Stimulated activated CD8-positive, alpha-beta memory T cell treated with anti-CD3 and anti-CD28 coated beads, Interleukin-12 subunit alpha, Interleukin-12 subunit beta, amount 100 ng/mL, for 1 hour (primary cell): ENCODE measurements at places on chromosomes 5 and 9.

GRCh38 chr5:90020575-90021538 lies 388.7 kb downstream of the CETN3 start:
- no peak for DNase-seq

GRCh38 chr5:143428155-143428554 lies 24.7 kb upstream of the NR3C1 start:
- DNase-seq: no peak

DNA sequence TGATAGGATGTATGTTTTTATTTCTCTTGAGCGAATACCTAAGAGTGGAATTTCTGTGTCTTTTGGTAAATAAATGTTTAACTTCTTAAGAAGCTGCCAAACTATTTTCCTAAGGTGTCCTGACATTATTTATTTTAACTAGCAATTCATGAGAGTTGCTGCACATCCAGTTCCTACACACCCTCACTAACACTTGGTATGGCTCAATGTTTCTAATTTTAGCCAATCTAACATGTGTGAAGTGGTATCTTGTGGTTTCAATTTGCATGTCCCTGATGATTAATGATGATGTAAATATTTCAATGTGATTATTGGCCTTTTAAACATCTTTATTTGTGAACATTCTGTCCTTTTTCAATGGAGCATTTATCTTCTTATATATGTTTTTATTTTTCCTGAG lies 2095.5 kb upstream of the C9orf72 start:
- DNase-seq: no peak

- no peak for DNase-seq
These were observed 10.3 kb downstream of the SLC28A3 start for GRCh38 chr9:84330246-84330645.

GRCh38 chr5:74044936-74045335 lies 418.9 kb downstream of the ARHGEF28 start:
- no peak for DNase-seq

GRCh38 chr9:133205996-133206931 lies 2.8 kb downstream of the OBP2B start:
- no peak for DNase-seq

DNA sequence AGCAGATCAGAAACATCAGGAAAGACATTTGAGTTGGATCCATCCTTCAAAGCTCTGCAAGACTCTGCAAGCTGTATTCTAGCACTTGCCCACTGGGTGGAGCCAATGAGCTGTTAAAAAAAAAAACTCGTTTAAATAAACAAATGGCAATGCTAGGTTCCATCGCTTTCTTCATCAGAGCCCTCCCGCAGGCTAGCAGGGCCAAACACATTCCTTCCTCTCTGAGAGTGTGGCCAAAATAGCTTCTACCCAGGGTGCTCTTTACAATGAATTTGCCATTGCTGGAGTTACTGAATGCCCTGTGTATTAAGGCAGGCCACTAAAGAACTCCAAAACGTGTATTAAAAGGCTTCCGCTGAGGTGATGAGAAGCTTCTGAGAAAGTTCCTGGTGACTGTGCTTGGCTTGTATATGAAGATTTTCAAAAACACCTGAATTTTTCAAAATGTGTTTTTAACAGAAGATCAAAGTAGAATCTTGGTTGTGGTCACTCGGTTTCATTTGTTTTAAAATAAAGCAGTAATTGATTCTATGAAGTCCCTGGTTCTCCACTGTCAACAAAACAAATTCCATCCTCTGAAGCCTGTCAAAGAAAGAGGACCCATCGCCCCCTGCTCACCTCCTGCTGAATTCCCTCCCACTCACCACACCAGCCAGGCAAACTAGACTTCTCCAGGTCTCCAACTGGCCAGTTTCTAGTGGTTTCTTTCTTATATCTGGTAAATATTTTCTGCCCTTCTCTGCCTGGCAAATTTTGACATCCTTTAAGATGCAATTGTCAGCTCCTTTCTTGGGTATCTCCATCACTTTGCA lies 36.5 kb upstream of the EQTN start:
- DNase-seq: peak; percentile 7

DNA sequence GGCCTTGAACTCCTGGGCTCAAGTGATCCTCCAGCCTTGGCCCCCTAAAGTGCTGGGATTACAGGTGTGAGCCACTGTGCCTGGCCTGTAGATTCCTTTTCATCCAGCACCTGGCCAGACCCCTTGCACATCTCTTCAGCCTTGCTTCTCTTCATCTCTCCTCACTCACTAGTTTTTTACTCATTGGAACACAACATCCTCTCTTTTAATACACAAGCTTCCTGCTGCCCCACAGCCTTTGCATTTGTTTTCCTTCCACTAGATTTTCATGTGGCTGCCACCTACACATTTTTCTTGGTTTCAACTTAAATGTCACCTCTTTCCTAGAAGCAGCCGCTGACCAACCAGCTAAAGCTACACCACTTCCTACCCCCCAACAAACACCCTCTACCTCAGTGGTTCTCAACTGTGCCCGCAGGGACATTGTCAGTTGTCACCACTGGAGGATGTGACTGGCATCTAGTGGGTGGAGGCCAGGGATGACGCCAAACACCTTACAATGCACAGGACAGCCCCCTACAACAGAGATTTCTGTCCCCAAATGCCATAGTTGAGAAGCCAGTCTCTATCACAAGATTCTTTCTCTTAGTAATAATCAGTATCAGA lies 33.7 kb downstream of the HAVCR1 start:
- DNase-seq: peak; percentile 25

DNA sequence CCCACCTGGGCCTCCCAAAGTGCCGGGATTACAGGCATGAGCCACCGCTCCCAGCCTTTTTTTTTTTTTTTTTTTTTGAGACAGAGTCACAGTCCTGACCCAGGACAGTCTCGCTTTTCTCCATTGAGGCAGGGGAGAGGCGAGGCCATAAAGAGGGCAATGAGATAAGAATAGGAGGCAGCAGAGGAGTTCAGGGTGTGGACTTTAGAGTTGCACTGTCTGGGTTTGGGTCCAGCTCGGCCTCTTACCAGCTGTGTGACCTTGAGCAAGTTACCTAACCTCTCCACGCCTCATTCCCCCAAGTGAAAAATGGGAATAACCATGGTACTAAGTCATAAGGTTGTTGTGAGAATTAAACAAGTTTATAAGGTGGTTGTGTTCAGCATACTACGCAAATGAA lies 24.6 kb upstream of the ANKH start:
- no peak for DNase-seq

DNA sequence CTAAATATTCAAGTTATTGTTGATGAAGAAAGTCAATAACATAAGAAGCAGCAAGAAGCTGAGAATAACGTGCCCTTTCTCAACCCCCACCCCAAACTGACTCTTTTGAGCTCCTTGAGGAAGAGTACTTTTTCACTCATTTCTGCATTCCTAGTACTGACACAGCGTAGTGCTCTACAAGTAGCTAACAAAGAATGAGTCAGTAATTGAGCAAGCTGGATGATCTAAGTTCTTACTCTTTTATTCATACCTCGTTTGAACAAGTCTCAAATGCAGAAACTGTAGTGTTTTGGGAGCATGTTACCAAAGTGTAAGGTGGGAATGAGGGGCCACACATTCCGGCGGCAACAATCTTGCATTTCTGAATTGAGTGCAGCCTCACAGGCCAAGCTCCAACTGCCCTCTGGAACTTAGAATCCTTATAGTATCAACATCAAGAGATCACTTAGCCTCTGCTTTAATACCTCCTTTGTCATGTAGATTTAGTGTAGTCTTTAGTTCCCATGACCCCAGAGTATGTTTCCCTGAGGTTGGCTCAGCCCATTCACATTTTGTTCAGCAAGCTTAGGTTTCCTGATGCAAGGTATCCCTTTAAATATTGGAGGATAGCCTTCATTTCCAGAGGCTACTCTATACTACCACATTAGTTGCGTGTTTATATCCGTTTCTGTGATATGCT lies 152.0 kb downstream of the PRR16 start:
- DNase-seq: no peak

- DNase-seq: no peak
These were observed 2.3 kb upstream of the RPL26L1 start for GRCh38 chr5:172956936-172957335.

- no peak for DNase-seq
These were observed 17.9 kb downstream of the FGD3 start for GRCh38 chr9:92965061-92965758.
